ENCODE measurements at places on chromosomes 13 and 19. TPM values are rescaled to one million over a fixed set of nuclear protein-coding genes. Genes with fewer than 3 reads are reported as not detected.

DNA sequence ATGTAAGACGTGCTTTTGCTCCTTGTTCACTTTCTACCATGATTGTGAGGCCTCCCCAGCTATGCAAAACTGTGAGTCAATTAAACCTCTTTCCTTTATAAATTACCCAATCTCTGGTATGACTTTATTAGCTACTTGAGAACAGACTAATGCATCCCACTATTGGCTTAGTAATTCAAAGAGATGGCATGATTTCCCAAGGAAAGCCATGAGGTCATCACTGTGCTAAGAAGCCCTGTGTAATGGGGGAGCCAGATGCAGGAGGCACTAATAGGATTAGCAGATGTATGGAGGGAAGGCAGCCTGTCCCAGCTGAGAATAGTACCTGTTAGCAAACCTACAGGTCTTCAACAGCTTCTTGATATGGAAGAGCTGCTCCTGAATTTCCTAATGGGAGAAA lies 38.1 kb downstream of the RUBCNL start:
- H3K4me3 ChIP-seq: no peak overlapping the region
- H3K27me3 ChIP-seq: no peaks in the 10 kb centered on the region
- no peak for DNase-seq
- H3K4me1 ChIP-seq: no peaks in the 10 kb centered on the region

GRCh38 chr13:26325876-26326275 lies 71.9 kb downstream of the CDK8 start:
- no peaks in the 10 kb centered on the region for H3K36me3 ChIP-seq
- no peak for DNase-seq
- no peaks in the 10 kb centered on the region for H3K4me1 ChIP-seq
- no peak overlapping the region for H3K4me3 ChIP-seq
- no peaks in the 10 kb centered on the region for H3K27me3 ChIP-seq

GRCh38 chr13:67696775-67697174 lies 466.6 kb upstream of the PCDH9 start:
- no peak for DNase-seq
- peaks cover 2% of the 10 kb centered on the region for H3K27me3 ChIP-seq

DNA sequence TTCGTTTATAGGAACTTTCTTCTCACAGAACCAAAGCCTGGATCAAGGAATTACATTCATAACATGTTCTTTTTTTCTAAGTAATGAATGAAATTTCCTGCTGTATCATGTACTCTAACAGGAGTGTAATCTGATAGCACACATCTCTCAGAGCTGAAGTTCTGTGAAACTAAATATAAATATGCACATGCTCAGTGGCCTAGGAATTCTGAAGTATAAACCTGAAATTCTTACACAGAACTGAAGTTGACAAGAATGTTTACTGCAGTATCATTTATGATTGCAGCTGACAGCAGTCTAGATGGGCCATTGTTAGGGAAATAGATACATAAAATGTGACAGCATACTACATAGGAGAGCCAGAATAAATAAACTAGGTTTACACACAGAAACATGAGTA lies 54.5 kb downstream of the USP12 start:
- no peak overlapping the region for H3K4me3 ChIP-seq
- no peak overlapping the region for H3K27ac ChIP-seq
- H3K4me1 ChIP-seq: peaks cover 4% of the 10 kb centered on the region
- no peaks in the 10 kb centered on the region for H3K27me3 ChIP-seq
- DNase-seq: no peak

Gene LRRC63
- total RNA-seq: 0.99 TPM
